NCI-H187 treated with DMSO at 0.1 percent for 48 hours (cell line): ENCODE measurements at places on chromosomes 7 and 10.

DNA sequence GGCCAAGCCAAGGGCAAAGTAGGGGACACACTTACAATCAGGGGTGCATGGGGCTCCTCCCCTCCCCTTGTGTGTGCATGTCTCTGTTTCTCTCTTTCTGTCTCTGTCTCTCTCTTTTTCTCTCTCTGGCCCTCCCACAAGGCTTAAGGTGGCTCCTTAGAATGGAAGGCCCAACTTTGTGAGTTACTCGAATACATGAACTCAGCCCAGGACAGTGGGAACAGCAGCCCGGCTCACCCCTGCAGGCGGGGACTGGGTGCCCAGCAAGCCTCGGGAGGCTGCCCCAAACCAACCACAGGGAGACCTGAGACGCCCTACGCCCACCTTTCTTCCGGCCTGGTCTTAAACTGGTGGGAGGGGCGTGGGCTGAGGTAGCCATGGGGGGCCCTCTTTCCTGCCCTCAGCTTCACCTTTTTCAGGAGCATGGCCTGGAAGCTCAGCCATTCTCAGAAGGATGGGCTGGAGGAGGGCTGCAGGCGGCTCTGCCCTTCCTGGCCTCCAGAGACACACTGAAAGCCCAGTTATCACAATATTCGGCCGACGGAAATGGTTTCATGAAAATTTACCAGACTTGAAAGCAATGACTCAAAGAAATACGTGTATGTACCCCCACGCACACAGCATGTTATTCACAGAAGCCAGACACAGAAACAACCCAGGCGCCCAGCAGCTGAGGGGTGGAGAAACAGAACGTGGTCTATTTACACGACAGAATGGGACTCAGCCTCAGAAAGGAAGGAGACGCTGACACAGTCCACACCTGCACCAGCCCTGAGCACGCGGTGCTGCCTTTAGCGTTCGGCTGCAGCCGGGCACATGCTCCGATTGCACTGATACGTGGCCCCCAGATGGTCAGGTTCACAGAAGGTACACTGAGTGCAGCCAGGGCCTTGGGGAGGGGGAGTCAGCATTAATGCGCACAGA lies 229.5 kb downstream of the PTPRN2 start:
- DNase-seq, result no peak

DNA sequence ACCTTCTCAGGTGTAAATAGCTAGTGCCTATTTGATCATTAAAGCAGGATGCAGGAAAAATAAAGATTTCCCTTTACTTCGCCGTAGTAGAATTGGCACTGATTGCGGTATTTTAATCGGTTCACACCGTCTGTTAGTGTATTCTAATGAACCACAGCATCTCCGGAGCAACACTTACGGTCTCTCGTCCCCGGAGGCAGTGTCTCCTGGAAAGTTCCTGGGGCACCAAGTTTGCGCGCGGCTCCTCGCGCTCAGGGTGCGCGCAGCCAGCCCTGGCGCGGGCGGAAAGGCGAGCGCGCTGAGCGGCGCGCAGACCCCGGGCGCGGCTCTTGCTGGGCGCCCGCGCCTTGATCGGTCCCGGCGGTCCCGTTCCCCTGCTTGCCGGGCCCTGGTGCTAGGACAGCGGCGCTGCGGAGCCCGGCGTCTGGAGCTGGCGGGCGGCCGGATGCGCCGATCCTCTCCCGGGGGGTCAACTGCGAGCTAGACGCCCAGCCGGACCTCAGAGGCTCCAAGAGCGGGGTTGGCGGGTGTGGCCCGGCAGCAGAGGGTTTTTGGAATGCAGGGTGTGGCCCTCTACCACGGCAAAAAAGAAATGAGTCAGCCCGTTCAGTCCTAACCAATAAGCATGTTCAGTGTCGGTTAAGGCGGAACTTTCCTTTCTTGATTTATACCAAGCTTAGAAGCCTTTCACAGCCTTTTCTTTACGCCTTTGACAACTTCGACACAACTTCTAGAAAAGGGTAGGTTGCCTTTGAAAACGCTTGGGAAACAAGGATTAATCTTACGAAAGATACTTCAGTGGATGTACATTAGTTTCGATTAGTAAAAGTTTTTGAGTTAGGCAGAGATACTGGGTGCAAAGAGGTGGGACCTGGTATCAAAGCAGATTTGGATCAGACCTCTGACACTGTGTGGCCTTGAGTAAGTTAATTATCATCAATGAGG lies 166.8 kb upstream of the ASAH2 start:
- no peak for DNase-seq

- DNase-seq, result no peak
Measured at GRCh38 chr10:75883081-75884072, 452.0 kb downstream of the LRMDA start.

DNA sequence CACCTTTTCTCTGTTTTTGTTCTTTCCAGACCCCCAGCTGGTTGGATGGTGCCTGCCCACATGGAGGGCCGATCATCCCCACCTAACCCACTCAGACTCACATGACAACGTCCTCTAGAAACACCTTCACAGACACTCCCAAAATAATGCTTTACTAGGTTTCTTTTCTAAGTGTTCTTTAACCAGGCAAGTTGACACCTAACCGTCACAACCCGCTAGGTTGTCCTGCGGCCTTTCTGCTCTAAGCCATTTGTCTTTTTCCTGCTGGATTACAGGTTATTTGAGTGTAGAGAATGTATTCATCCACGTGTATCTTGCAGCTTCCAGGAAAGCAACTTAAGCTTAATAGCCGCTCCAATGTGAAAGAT lies 54.8 kb downstream of the CHN2 start:
- no peak for DNase-seq

DNA sequence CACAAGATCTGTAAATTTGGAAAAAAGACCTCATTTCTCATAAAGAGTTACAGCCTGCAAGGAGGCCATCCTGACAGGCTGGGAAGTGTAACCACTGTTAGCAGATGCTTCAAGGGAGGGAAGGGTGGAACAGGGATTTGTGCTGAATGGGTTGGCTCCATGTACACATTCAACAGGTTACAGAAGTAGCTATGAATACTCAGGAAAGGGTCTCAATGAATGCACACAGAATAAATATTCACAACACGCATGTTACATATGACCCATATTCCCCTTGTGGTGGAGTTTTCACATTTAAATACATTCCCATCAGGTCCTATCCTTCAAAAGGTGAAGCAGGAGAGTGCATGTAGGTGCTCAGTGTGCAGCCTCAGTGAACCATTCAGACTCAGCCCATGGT lies 316.4 kb upstream of the COBL start:
- DNase-seq, result no peak

DNA sequence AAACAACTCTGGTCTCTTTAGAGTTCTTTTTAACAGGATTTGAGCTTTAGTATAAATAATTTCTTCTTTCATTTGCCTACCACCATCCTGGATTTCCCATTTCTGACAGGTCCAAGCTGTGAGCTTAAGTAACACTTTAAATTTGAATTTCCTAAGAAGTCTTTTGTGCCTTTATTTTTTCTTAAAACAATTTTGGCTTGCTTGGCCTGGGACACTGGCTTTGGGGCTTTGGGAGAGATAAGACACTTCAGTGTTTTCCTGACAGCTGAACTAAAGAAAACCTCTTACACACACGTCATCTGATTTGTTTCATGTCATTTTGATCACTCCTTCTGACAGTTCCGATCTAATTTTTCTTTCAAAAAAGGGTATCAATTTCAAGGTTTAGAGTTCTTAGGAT lies 121.3 kb upstream of the BMPER start:
- DNase-seq, result no peak
